Eye (tissue), 1 donor: ENCODE measurements at places on chromosomes 1 and 21.

- DNase-seq = no peak
Measured at GRCh38 chr1:209633335-209633997, 18.8 kb downstream of the LAMB3 start.

GRCh38 chr1:175891783-175892309, 148.5 kb upstream of the TNR start:
- DNase-seq = no peak

DNA sequence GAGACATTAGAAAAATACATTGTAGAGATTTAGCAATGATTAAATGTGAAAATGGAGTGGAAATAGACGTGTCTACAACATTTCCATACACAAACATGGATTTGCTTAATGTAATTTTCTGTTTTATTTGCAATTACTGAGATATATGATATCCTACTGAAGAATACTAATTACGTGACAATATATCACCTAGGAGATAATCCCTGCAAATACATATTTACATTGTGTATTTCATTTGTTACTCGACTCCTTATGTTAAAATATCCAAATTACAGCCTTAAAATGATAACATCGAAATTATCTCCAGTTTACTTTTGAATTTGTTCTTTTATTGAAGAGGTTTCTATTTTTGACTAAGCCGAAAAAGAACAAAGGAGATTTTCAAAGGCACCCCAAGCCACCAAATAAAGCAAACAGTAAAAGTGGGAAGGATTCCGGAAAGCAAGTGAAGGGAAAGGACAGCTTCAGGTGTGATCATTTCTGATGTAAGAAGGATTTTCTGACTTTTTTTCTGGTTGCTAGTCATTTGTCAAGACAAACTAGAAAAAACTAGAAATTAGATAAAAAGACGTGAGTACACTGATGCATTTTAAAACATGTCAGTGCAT, 7.9 kb downstream of the LHX4 start:
- DNase-seq = peak; percentile 53

- no peak for DNase-seq
Measured at GRCh38 chr21:35020436-35020835, 28.7 kb downstream of the RUNX1 start.

DNA sequence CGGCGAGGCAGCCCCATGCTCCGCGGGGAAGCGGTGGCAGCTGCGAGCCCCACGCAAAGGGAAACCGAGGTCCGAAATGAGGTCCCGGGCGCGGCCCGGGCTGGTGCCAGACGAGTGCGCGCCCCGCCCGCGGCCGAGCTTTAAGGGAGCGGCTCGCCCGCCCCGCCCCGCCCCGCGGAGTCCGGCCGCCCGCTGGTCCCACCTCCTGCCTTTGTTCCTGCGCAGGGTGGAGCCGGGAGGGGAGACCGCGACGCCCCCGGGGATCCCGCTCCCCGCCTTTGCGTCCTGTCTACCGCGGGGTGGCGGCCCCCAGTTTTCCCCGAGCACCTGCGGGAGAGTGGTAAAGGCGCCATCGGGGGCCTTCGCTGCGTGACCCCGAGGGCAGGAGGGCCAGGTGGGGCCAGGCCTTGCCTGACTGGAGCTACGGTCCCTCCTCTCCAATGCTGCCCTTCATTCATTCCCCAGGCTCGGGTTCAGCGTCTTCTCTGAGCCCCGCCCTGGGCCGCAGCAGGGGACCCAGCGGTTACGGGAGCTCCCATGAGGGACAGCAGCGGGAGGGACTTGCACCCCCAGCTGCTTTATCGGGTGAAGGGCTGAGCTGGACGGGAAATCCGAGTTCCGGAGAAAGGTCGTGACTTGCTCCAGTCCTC, at the start of gene HES2:
HES2 (minus strand) TSS at position 116 of the 650 bp plus-strand sequence; CDS start at position 17, 99 bp downstream.
- DNase-seq = peak; percentile 54

DNA sequence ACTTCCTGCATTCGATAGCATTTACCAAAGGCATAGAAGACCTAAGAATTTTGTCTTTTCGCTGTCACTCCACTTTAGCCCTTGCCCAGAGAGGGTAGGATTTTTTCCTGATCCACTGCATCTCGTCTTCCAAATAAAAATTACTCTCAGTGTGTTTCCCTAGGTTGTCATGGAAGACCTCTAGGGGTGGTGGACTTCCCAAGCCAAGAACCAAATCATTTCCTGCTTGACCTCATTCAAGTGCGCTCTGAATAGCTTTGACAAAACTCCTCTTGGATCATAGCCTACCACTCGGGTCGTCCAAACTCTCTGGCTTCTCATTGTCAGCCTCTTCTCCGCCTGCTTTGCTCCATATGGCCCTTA, 431 bp upstream of the C1orf52 start:
- DNase-seq = no peak

DNA sequence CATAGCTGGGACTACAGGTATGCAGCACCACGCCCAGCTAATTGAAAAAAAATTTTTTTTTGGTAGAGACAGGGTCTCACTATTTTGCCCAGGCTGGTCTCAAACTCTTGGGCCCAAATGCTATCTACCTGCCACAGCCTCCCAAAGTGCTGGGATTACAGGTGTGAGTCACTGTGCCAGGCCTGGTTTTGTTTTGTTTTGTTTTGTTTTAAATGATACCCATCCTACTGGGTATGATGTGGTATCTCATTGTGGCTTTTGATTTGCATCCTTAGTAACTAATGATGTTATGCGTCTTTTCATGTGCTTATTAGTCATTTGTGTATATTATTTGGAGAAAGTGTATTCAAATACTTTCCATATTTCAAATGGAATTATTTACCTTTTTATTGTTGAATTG, 142.3 kb downstream of the VPS13D start:
- no peak for DNase-seq

DNA sequence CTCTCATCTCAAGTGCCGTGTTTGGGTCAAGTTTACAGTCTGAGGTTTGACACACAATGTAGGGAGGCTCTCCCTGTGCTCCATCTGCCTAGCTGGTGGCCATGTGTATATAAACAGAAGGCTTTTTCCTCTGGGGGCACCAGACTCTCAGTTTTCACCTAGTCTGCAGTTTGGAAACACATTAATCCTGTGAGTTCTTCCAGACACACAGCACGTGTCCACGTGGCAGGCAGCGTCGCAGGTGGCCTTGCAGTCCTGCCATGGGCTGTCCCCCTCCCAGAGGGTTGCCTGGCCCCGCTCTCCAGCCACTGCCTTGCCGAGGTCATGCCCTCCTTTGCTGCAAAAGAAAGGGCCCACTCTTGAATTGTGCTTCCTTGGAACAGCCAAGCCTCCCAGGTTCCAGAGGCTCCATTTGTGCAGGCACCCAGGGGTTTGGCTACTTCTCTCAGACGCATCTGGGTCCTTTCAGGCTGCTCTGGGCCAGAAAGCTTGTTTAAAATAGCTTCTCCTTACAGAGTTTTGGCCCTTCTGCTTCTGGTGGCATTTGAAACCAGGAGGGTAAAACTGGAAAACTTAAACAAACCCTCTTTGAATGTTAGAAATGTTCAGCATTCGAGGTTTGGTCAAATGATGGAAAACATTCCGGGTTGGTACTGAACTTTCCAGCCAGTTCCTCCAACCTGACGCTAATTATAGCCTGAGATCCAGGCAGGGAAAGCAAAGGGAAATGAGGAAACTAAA, 4.4 kb upstream of the RUNX1 start:
- DNase-seq = peak; percentile 39

- no peak for DNase-seq
Measured at GRCh38 chr1:88985692-88986091, 6.7 kb downstream of the KYAT3 start.

DNA sequence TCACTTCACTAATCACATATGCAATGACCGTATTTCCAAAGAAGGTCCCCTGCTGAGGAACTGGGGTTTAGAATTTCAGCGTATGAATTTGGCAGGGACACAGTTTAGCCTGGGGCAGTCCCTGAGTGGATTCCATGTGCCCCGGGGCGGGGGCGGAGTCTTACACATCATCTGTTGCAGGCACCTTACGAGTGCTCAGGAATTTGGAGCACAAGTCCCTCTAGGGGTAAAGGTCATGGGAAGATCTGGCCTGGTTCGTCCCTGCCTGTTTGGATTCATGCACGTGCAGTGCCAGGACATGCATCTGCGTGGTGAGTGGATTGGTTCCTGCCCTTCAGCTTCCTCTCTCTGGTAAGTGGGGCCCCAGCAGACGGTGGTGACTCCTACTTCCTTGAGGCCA, 208.3 kb upstream of the C1orf174 start:
- peak; percentile 50 for DNase-seq

DNA sequence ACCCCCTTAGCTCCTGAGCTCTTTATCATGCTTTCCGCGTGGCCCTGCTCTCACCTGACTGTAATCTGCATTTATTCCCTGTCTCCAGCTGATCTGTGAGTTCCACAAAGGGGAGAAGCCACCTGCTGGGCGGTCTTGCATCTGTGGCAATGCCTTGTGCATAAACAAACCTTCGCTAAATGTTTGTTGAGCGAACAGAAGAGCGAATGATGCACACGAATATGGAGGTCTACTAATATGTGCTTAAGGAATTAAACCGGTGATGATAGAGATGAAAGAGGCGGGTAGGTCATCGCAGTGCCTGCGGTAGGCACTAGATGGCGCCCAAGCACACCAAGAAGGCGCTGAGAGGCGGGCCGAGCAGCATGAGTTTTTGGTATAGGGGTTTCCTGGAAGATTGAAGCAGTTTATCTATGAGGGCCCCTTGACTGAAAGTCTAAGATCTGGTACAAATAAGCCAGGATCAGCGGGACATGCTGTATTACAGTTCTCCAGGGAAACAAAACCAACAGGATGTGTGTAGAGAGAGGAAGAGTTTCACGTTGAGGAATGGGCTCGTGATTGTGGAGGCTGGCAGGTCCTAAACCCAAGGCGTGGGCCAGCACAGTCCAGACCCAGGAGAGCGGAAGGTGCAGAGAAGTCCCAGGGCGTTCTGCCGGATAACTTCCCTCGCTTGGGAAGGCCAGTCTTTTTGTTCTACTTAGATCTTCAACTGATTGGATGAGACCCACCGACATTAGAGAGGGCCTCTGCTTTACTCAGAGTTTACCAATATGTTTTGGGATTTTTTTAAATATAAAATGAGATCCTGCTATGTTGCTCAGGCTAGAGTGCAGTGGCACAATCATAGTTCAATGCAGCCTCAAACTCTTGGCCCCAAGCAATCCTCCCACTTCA, 34.7 kb downstream of the TOMM20 start:
- DNase-seq = peak; percentile 93

- no peak for DNase-seq
Measured at GRCh38 chr1:76830373-76830772, 36.9 kb upstream of the ST6GALNAC5 start.

DNA sequence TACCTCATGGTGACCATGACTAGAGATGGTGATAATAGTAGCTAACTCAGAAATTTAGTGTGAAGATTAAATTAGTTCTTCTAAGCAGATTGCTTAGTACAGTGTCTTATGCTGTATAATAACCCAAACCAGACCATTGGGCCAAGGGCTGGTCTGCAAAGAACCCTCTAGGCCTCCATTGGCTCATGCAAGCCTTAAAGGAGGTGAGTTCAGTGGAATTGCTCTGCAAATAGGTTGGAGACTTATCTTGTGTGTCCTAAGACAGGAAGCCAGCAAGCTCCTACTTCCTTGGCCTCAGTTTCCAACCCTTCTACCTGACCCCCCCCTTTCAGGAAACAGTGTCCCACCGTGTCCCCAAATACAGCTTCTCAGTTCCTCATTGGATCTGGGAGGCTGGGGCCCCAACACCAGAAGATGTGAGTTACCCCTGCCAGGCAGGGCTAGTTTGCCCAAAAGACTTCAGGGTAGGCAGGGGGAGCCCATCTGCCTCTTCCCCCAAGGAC, 1.9 kb upstream of the MEF2D start:
- DNase-seq = no peak

GRCh38 chr1:16246961-16247360, 10.0 kb upstream of the CPLANE2 start:
- no peak for DNase-seq

GRCh38 chr1:25569597-25570396, 26.4 kb downstream of the LDLRAP1 start:
- peak; percentile 83 for DNase-seq

- no peak for DNase-seq
Measured at GRCh38 chr1:228798548-228798947, 63.3 kb downstream of the RHOU start.

GRCh38 chr1:56774067-56774609, 45.1 kb downstream of the FYB2 start:
- DNase-seq = no peak

- peak; percentile 80 for DNase-seq
Measured at GRCh38 chr1:234975122-234975940, 153.3 kb downstream of the TOMM20 start.

- DNase-seq = peak; percentile 88
Measured at GRCh38 chr1:28359592-28360239, 9.8 kb upstream of the PHACTR4 start.

GRCh38 chr21:40633048-40633447, 213.9 kb downstream of the DSCAM start:
- peak; percentile 59 for DNase-seq

GRCh38 chr1:243831463-243831862, 18.6 kb downstream of the AKT3 start:
- DNase-seq = no peak

DNA sequence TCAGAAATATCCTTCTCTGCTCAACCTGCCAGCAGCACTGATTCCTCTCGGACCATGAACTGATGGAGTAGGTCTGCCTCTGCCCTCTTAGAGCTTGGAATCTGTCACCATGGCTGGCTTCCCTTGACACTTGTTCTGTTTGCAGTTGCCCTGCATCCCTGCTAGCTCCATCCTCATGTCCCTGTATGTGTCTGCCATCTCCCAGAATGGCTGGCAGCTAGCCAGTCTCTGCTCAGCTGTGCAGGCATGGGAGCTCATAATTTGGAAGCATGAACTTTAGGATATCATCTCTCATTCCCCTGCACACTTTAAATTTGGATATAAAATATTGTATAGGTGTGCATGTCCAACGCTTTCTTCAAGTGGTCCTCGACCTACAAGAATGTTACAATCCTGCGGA, 95.4 kb downstream of the C1orf94 start:
- DNase-seq = no peak

- DNase-seq = peak; percentile 36
Measured at GRCh38 chr1:13908128-13908527, 208.1 kb downstream of the PRDM2 start.

DNA sequence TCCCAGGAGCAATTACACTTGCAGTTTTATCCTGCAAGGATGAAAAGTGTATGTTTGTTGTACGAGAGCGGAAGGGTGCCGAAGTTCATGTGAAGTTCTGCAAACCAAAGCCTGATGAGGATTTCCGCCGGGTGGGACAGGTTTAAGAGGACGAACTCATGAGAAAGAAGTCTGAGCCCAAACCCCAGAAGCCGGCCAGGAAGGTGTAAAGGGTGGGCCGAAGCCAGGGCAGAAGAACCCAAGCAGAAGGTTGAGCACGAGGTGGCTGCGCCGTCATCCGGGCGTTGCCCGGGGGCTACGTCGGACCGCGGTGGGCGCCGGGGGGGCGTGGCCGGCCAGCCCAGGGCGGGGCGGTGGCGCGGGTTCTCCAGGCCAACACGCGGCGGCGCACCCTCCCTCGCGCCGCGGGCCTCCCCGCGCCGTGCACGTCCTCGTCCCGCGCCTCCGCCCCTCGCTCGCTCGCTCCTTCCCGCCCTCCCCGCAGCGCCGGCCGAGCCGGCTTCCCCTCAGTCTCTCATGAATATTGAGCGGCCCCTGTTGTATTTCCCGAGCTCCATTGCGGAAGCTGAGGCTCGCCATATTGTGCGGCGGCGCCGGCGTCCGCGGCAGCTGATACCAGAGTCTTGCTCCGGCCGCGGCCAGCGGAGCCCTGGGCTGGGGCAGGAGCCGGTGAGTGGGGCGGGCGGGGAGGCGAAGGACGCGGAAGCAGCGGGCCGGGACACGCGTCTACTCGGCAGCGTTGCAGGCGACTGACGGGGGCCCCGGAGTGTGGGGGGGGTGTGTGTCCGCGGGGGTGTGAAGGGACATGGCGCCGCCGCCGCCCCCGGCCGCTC, at the start of gene RNF2:
RNF2 (plus strand) TSS at position 578 of the 833 bp plus-strand sequence. CDS start 41,996 bp downstream, outside the sequence.
- peak; percentile 94 for DNase-seq

GRCh38 chr1:11730429-11730891, 5.5 kb upstream of the AGTRAP start:
- DNase-seq = no peak
